NCI-H1092 treated with DMSO at 0.1 percent for 48 hours (cell line): ENCODE measurements at places on chromosomes 2 and 18.

DNA sequence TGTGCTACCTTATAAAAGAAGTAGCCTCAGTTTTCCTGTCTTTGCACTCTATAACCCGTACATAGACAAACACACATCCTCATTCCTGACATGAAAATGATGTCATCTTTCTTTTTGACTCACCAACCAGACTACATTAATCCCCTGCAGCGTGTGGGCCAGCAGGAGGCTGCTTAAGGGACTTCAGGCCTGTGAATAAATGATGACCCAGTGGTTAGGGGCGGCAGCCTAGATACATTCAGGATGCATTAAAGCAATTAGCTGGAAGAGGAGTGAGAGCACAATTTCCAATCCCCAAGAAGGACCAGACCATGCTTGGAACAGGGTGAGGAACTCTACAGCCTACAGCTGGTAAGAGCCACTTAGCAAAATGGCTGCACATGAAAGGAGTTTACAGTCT, 57.3 kb upstream of the KLF7 start:
- no peak for DNase-seq

GRCh38 chr2:64454386-64455332, 697 bp downstream of the LGALSL start:
- DNase-seq = peak; percentile 7

- no peak for DNase-seq
Measured at GRCh38 chr2:138777996-138778395, 2.2 kb downstream of the NXPH2 start.

DNA sequence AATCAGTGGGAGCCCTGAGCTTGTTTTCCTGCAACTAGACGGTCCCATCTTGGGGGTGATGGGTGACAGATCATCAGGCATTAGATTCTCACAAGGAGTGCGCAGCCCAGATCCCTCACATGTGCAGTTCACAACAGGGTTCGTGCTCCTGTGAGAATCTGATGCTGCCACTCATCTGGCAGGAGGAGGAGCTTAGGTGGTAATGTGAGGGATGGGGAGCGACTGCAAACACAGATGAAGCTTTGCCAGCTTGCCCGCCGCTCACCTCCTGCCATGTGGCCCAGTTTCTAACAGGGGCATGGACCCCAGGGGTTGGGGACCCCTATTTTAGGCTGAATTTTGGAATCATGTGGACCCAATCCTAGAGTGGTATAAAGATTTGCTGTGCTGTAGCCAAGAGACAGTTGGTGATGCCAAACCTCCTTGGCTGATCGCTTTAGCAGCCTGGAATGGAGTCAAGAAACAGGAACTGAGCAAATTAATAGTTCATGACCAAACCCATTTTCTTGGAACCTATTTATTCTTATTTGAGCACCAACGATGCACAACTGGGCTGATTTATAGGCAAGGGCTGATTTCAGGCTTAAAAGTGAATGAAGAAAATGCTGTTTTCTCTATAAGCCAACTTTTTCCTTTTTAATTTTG, 25.7 kb downstream of the LPIN1 start:
- no peak for DNase-seq

DNA sequence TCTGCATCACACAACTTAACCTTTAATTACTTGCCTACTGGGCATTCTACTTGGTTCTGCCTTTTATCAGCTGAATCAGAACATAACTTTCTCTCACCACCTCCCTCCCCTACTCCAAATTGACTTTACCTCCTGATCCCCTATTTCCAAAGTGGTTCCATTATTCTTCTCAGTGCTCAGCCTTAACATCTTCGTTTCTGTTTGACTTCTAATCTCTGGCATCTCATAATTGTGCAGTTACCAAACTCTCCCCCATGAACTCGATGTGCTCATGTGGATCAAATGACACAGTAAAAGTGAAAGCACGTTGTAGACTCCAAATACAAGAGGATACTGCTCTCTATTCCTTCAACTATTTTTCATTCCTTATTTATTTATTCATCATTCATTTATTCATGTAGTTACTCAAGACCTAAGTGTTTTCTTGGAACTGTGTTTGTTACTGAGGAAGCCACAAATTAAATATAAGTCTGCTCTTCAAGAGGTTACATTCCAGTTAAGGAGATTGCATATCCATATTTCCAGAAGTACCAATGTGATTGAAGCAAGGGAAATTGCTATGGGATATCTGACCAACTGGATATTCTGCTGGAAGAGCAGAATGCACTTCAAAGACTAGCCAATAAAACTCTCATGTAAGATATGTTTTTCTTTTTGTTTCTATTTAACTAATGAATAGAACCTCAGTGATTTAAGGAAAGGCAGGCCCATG, 158.8 kb downstream of the TMEFF2 start:
- DNase-seq = no peak

GRCh38 chr18:46481847-46482245, 175.2 kb downstream of the LOXHD1 start:
- no peak for DNase-seq

DNA sequence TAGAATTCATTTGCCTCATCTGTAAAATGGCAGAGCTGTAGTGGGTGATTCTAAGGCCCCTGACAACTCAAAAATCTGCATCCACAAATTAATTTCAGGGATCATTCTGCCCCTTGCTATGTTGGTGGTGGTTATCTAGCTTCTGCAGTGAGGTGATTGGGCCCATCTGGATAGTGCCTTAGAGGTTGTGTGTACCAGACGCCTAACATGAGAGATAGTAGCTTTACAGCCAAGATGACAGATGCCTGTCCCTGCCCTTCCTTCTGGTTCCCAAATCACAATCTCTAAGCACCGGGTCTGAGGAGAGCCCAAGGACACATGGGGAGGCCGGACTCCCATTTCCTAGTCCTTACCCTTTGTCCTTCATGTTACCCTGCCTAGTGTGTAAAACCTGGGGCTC, 51.1 kb upstream of the TNP1 start:
- no peak for DNase-seq

GRCh38 chr2:42421601-42422239, 60.7 kb upstream of the COX7A2L start:
- no peak for DNase-seq

- no peak for DNase-seq
Measured at GRCh38 chr2:183112577-183112976, 11.7 kb upstream of the NUP35 start.

- no peak for DNase-seq
Measured at GRCh38 chr2:4336864-4337263, 633.5 kb downstream of the DCDC2C start.

GRCh38 chr2:60366135-60366712, 187.2 kb downstream of the BCL11A start:
- no peak for DNase-seq

- no peak for DNase-seq
Measured at GRCh38 chr2:158380746-158381145, 75.8 kb downstream of the CCDC148 start.

DNA sequence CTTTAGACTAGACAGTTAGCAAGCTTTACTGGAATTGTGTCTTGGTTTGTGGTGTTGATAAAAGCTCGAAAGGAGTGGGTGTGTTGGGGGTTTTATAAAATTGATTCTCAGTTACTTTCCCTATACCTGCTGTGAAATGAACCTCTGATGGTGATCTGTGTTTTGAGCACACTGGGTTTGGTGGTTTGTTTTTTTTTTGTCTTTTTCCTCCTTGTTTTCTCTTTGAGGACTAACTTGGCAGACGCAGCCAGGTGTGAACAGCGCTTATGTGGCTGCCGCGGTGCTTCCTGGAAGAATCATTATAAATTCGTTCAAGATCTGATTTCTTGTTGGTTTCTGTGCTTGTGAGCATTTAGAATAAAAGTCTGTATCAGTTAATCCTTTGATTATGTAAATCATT, 28.5 kb downstream of the GRHL1 start:
- no peak for DNase-seq

DNA sequence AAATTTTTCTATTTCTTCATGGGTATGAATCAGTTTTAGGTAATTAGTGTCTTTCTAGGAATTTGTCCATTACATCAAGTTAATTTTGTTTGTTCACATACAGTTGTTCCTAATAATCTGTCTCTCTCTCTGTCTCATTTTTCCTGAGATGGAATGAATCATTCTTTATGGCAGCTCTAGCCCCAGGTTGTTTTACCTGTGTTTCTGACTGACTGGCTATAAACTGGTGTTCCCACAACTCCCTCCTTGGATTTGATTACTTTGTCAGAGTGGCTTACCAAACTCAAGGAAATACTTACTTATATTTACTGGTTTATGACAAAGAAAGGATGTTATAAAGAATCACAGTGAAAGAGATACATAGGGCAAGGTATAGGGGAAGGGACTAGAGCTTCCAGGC, 15.1 kb downstream of the ADNP2 start:
- no peak for DNase-seq

GRCh38 chr2:18896125-18896764, 306.9 kb upstream of the NT5C1B start:
- no peak for DNase-seq
